ENCODE measurements at places on chromosomes 5 and 9. TPM values are rescaled to one million over a fixed set of nuclear protein-coding genes. Genes with fewer than 3 reads are reported as not detected.

Gene ISCA1
- total RNA-seq = 29.0 TPM

Gene DRD1
- 0.10 TPM for total RNA-seq

Gene CD180
- total RNA-seq = 1.0 TPM

Gene MSX2
- not detected for total RNA-seq

Gene SV2C
- 0.18 TPM for total RNA-seq

Gene BTNL8
- total RNA-seq = not detected

Gene AGGF1
- 16.5 TPM for total RNA-seq

Gene GPR150
- total RNA-seq = 0.10 TPM

- no peak for DNase-seq
These were observed 115.2 kb upstream of the CXCL14 start for GRCh38 chr5:135694012-135694411.

DNA sequence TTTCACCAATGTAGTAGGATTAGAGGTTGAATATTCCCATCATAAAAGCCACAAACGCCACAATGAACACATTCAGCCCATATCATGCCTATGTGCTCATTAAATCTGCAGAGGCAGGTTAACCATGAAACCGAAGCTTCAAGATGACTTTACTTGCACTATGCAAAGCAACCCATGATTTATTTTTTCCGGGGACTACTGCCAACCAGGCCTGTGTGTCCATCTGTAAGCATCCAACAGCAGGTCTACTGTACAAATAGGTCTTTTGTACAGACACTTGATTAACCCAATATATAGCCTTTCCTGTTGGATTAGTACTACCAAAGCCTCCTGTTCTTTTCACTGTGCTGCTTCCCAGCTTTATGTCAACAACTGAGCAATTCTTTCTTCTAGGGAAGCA lies 104.9 kb upstream of the CDH10 start:
- no peak for DNase-seq

DNA sequence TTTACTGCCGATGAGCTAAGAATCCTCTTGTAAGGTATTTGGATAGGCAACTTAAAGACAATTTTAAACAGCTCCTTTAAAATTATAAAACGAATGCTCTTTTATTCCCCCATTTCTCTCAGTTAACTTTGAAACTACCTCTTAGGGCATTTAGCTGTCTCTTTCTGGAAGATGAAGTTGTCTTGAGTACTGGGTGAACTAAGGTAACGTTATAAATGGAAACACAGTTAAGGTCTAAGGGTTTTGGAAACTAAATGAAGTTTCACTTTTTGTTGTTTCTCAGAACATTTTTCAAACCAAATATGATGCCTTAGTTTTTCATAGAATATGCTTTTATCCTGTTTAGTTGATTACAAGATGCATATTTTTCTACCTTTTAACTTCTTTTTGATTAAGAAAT lies 6.8 kb downstream of the UBE2R2 start:
- no peak for DNase-seq

DNA sequence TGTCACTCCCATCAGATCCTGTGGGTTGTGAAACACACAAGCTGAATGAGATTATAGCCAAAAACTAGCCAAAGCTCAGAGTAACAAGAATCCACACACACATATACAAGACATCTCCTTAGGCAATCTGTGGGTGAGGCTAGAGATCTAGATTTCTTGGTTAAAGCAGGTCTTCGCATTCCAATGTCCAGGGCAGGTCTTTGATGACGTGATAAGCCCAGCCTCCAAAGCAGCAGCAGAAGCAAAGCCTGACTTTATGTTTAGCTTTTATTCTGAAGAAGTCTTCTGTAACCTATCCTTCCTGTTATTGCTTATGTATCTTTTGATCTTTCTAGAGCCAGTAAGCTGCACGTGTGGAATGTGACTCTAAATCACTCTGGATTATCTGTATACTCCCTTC lies 199.1 kb upstream of the SLC30A5 start:
- DNase-seq = no peak

- DNase-seq = no peak
These were observed 20.7 kb upstream of the IL33 start for GRCh38 chr9:6194934-6195333.

GRCh38 chr9:136114610-136115009 lies 4.1 kb downstream of the TMEM250 start:
- DNase-seq = no peak

DNA sequence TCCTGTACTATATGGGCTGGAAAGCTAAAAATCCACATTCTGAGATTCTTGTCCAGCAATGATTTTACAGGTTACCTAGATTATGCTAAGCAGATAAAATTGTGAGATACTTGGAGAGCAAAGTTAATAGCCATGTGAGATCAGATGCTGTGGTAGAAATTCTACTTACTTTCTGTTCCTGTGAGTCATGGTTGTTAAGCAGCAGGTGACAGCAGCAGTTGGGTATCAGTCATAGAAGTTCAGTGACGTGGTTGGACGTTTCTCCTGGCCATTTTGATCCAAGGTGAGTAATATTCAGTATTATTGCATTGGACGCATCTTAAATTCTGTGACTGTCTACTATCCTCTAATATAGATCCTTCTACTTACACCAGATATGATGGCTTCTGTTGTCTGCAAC lies 524.5 kb downstream of the TMEM38B start:
- DNase-seq = no peak

DNA sequence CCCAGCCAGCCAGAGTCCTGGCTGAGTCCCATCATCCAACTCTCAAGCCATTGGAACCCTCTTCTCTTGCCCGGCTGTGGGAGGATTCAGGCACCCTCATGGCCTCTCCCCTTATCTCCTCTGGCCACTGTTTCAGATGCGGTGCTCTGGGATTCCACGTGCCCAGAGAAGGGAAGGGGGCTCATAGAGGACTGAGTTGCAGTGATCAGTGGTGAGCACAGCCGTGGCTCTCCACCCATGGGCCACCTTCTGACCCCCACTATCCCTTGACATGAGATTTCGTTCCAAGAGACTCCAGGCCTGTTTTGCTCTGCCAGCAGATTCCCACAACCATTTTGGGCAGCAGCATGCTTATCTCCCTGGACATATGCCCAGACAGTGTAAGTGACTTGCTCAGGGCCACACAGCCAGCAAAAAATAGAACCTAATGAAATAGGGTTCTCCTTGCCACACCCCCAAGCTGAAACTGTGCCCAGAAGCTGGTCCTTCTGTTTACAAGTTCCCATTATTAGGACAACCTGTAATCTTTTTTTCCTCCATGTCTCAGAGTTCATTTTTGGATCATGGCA lies 2.7 kb downstream of the GPX3 start:
- peak; percentile 68 for DNase-seq

DNA sequence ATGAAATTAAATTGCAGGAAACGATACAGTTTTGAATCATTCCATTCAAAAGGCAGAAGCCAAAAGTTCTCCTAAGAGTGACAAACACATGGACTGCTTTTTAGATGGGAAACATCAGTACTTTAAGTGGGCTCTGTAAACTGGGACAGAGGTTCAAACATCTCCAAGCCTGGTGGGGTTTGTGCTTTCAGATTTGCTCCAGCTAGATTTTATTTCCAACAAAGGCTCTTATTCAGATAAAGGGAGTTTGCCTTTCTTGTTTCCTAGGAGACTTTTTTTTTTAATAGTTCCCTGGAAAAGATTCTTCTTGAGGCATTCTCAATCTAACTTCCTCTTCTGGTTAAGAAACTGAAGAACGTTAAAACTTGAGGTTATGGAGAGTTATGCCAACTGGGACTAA lies 277.6 kb downstream of the TMEM38B start:
- DNase-seq = no peak

GRCh38 chr5:13350767-13351166 lies 593.7 kb downstream of the DNAH5 start:
- DNase-seq = no peak

DNA sequence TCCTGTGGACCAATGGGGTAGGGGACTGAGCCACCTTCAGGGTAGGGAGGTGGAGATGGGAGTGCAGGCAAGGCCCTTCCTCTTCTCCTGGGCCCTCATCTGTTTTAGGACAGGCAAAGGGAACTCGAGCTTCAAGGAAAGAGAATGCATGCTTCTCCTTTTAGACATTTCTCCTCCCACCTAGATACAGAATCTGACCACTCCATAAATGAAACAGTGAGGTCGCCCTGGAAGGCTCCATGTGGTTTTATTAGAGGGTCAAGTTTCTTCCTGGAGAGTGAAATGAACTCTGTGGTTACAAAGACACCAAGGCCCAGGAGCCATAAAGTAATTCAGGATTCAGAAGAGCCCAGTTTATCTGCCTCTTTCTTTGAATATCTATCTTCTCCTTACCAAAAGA lies 14.9 kb downstream of the LHFPL2 start:
- no peak for DNase-seq

- no peak for DNase-seq
These were observed at the start of gene GTF3C4 for GRCh38 chr9:132670457-132671391. Gene GTF3C4, plus strand, starts transcription at chr9:132670464. Its CDS starts 135 bp downstream, at chr9:132670599.

DNA sequence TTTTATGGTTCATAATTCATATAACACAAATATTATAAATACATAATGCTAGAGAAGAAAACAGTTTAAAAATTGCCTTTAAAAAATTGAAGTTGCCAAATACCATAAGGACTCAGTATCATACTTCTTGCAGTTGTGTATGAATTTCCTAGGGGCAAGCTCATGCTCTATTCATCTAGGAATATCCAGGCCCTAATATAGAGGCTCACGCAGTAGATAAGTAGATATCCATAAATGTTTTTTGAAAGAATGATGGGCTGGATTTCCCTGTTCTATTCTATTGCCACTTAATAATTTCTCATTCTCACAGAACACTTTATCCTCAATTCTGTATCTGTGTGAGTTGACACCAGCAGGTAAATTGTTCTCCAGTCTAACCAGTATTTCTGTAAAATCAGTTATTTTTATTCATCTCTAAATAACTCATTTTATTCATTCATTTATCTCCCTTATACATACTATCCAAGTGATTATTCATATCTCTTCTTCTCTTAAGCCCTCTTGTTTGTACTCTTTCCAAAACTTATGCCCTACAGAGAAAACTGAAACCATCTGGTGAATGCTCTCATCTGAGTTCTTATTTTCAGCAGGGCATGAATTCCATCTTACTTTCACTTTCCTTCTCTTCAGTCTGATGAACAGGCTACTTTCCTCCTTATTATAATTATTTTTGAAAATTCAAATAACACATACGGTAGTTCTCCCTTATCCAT lies 97.1 kb downstream of the SLC44A1 start:
- no peak for DNase-seq

DNA sequence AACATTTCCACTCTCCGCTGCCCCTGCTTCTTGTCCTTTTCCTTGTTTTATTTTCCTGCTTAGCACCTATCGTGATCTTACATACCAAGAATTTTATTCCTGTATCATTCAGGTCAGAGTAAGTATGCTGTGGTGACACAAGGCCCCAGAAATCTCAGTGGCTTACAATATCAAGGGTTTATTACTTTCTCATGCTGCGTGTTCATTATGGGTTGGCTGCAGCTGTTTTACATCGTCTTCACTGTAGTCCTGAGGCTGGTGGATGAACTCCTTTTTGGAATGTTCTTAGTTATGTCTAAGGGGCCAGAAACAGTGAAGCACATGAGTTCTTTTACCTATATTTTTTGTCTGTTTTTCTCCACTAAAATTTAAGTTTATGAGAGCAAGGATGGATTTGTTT lies 51.2 kb downstream of the FCHO2 start:
- DNase-seq = no peak

GRCh38 chr9:127608104-127608966 lies 3.7 kb upstream of the STXBP1 start:
- peak; percentile 82 for DNase-seq

- no peak for DNase-seq
These were observed 5.7 kb downstream of the NTMT1 start for GRCh38 chr9:129631674-129632129.

- DNase-seq = no peak
These were observed 15.4 kb upstream of the ANGPTL2 start for GRCh38 chr9:127137640-127138360.

- no peak for DNase-seq
These were observed 841 bp downstream of the GRK6 start for GRCh38 chr5:177427211-177427822.

DNA sequence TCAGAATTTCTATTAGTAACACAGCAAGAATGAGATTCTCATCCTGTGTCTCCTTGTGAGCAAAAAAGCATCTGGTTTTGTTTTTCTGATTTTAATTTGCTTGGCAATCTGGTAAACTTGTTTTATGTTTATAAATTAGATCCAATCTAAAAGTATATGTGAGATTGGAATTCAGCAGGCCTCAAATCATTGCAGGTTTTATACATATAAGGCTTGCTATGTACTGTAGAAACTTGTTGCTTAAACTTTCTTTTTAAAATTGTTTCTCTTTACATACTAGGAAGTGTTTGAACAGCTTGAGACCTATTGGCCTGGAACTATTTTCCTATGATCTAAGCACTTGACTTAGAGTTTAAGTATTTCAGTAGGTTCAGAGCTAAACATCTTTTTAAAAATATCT lies 1037.8 kb downstream of the NR2F1-AS1 start:
- no peak for DNase-seq

DNA sequence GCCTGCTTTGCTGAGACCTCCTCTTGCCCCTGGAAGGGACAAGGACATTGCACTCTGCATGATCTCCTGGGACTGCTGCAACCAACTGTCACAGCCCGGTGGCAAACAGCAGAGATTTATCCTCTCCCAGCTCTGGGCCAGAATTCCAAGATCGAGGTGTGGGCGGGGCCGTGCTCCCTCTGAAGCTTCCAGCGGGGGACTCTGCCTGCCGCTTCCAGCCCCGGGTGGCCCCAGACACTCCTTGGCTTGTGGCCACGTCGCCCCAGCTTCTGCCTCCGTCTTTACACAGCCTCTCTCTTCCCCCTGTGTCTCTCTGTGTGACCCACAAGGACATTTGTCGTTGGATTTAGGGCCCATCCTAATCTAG lies 67.1 kb downstream of the COL5A1 start:
- no peak for DNase-seq

- DNase-seq = no peak
These were observed 143.6 kb downstream of the BOD1 start for GRCh38 chr5:173472784-173473278.

DNA sequence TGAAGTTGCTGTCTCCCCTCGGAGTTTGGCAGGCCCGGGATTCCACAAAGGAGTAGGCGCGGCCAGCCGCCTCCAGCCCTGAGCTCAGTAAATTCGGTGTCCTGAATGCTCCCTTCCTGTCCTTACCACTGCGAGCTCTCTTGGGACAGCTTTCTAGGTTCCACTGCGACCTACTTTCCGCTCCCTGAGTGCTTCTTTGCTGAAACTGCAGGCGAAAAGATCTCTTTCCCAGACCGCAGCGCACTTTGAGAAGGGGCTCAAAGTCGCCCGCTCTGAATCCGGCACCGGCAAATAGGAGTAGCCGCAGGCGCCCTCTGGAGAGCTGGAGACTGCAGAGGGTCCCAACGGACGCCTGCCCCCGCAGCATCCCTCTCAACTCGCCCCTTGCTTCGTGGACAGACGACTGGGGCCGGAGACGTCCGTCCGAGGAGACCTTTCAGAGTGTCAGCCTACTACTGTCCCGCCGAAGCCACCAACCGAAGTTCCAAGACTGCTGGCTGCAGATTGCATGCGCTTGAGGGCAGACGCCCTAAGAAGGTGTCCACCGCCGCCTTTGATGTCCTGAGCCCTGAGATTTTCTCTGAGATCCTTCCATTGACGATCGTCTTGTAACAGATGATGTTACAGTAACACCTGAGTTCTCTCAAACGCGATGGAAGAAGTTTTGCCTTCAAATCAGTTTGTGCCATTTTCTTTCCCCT lies 96.0 kb downstream of the ANXA2R start:
- no peak for DNase-seq
